Hematopoietic multipotent progenitor cell (in vitro differentiated cells): ENCODE measurements at places on chromosomes 2 and 18. TPM values are rescaled to one million over a fixed set of nuclear protein-coding genes. Genes with fewer than 3 reads are reported as not detected.

CD302 gene
- total RNA-seq: 16.4 TPM

DNA sequence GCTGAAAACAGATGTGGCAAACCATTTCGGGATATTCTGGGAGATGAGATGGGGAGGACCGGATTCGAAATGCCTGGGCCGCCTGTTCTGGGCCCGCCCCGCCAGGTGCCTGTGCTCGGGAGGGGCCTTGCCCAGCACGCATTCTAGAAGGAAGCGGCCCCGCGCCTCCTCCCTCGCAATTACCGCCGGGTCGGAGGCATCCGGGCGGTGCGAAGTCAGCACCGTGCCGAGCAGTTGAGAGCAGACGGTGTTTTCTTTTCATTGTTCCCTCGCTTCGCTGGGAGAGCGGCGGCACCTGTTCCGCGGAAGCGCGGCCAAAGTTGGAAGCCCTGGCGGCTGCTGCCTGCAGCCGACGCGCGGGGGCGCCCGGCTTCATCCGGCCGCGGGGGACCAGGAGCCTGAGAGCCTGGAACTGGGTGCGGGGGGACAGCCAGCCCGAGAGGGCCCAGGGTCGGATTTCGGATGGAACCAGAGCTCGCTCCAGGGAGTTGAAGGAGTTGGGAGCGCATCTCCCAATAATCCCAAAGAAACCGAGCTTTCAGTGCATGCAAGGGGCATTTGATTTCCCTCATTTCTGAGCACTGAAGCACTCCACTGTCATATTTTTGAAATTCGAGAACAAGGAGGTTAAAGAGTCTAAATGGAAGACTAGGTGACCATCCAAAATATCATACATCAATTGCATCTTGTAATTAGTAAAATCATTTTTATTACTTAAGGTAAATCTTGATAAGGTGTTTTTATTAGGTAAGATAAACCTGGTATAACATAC, 241.8 kb upstream of the RAB12 start:
- DNase-seq: peak; percentile 34

GRCh38 chr2:37686792-37687526, 15.5 kb upstream of the CDC42EP3 start:
- no peak for DNase-seq

GRCh38 chr2:207403950-207404349, 125.8 kb upstream of the CREB1 start:
- no peak for DNase-seq

- no peak for DNase-seq
These were observed 12.3 kb downstream of the HDAC4 start for GRCh38 chr2:239388236-239389151.

DNA sequence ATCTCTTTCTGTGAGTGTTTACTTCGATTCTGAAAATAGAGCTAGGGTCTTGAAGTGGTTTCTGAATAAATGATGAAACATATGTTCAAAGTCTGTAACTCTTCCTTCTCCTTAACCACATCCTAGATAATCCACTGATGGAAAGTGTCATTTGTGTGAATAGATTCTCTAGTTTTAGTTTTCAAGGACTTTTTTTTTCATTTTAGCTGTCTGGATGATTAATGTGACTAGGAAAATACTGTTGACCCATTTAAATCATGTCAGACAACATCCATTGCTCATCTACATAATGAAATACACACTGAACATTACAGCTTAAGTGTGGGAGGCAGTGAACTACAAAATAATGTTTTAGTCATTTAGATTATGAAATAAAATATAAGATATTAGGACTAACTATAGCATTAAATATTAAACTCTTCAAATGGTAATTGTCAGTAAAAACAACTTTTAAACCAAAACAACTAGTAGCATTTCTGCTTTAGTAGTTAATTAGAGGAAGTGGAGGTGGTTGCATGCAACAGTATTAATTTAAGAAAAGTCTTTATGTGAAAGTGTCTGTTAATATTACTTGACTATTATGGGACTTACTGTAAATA, 39.1 kb upstream of the DLX1 start:
- DNase-seq: no peak

GRCh38 chr2:96163768-96164429, 18.7 kb upstream of the DUSP2 start:
- DNase-seq: no peak

DNA sequence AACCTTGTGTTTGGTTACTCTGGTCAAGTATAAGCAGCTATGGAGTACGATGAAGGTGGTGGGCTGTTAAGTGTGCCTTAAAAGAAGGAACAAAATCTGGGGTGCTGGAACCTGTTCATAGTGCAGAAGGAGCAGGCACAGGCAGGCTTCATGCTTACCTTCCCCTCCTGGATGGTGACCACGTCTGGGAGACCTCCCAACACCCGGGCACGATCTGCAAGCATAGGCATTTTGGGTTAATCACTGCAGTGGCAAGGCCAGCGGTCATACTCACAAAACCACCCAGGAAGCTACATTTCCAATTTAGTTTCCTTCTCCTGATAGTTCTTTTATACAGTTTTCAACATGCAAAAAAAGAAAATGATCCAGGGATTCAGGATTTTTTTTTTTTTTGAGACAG, 58.7 kb upstream of the LPIN2 start:
- DNase-seq: no peak
